AG08395 (cell line): ENCODE measurements at places on chromosomes 2 and 18.
A peak's percentile ranks its signal among the peaks of the same experiment; 100 is the strongest.

- DNase-seq = no peak
Observed at GRCh38 chr2:172753610-172754009, 18.0 kb downstream of the RAPGEF4 start.

- no peak for DNase-seq
Observed at GRCh38 chr2:144240656-144241339, 279.1 kb downstream of the ZEB2 start.

DNA sequence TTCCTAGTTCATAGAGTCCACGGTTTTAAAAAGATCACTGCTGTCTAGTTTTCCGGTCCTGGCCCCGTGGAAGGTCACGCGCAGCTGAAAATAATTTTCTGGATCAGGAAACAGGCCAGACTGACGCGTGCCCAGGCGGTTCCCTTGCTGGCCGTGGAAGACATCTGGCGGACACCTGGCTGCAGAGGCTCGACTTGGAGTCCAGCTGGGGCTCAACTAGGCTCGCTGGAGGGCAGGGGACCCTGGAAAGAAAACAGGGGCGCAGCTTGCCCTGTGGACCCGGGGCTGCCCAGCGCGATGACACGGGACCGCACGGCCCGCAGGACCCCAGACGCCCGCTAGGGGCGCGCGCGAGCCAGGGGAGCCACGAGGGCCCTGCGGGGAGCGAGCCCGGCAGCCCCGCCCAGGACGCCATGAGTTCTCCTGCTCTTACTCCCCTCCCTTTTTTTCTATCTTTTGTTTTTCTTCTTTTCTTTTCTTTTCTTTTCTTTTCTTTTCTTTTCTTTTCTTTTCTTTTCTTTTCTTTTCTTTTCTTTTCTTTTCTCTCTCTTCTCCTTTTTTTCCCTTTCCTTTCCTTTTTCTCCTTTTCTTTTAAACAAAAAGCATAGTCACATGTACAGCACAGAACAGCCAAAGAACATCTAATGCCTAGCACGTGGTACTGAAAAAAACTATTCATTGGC is 43.2 kb upstream of the UBE2F start:
- peak; percentile 93 for DNase-seq

DNA sequence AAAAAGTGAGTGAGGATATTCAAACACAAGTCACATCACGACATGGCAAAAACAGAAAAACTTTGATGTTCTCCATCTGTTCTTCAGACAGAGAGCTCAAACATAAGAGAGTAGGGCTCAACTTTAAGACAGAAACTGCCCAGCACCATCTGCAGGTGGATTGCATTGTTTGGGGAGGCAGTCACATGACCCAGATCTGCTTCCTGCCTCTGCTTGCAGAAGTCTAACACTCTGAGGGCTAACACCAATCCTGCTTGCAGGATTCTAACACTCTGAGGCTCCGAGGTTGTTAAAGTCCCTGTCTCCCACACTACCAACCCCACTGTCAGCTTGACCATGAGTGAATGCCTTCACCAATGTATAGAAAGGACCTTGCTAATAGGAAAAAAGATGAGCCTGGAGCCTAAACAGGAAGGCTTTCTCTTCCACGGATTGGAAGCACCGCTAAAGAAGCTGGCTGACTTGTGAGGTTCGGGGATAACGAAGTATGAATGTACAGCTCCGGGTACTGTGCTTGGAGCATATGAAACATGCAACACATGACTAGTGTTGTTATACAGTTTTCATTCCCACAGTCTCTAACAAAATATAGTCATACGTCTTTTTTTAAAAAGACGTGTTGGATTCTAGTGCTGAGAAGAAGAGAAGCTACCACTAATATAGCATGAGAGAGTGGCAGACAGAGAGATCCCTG is 176.6 kb upstream of the CREB1 start:
- no peak for DNase-seq

GRCh38 chr18:22378672-22379282 is 38.9 kb downstream of the CTAGE1 start:
- DNase-seq = peak; percentile 46

DNA sequence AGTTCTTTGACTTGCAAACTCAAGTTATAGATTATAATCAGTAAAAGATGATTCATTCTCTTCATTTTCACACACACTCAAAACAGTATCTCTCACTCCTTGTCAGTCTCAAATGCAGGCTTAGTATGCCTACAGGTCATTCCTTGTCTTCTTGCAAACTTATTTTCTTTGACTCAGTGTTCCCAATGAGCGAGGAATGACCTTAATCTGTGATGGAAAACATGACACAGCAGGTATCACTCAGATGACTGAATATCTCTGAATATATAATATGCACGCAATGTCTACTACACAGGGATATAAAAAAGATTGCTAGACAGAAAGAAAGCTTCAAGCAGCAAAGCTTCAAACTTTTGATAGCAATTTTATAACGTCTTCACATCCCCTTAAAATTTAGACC is 127.8 kb upstream of the RGPD4 start:
- no peak for DNase-seq

DNA sequence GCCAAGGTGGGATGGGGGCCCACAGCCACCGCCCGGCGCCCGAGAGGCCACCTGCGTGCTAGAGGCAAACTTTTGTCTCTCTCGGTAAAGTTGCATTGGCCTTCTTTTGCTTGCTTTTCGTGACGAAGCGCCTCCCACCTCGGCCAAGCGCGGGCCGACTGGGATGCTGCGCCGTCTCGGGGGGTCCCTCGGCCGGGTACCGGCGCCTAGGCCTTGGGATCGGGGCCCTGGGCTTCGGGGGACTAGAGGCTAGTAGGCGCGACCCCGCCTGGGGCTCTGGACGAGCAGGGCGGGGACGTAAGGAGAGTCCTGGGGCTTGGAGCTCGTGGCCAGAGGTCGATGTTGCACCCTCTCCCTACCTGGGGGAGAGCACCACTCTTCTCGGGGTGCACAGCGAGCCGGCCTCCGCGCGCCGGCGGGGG is 545 bp downstream of the GLI2 start:
- DNase-seq = no peak

DNA sequence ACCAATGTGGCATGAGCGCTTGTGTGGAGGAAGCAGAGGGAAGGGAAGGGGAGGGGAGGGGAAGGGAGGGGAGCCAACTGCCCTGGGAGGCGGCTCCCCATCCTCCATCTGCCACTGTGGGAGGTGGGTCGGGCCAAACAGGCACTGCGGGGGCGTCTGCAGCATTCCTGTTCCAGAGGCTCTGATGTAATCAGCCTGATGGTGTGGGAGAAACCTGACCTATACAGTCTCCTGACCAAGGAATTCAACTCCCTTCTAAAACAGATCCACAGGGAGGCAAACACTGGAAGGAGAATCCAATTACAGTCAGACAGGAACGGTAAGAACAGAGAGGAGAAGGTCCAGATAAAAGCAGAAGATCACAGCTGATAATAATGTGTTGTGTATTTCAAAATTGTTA is 88.8 kb downstream of the CD8B2 start:
- DNase-seq = no peak

GRCh38 chr2:118856978-118857676 is 9.7 kb upstream of the EN1 start:
- no peak for DNase-seq

GRCh38 chr2:159075727-159076126 is 107.3 kb downstream of the TANC1 start:
- DNase-seq = no peak

DNA sequence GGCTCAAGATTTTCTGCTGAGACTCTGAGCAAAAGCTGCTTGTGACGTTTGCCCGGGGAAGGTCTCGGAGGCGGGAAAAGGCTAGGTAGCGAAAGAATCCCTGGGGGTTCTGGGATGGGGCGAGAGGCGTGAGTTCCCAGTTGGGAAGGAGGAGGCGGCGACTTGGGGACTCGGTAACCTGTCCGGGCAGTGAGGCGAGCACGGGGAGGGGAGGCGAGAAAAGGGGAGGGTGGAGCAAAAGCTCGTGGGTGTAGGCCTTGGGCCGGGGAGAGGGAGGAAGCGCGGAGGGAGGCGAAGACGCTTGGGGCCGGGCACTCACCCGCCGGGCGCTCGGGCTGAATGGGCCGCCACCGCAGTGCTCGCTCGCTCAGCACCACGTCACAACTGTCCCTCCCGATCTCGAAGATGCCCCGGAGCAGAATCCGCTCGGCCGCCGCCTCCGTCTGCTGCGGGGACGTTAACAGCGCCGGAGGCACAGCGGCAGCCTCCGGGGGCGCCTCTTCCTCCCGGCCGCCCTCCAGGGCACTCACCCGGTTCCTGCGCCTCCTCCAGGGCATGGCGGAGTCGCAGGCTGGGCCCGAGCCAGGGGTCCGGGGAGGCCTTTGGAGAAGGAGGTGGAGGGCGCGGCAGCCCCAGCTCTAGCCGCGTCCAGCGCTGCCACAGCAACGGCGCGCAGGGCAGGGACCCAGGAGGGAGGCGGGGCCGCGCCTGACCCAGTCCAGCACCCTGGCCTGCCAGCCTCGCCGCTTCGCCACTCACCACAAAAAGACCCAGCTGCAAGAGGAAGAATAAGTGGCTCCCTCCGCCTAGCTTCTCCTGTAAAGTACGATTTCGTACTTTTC is at the start of gene CERKL:
Gene CERKL (minus strand): TSS at position 656 of the 842 bp plus-strand sequence. CDS start 99 bp downstream, at position 557.
- peak; percentile 48 for DNase-seq

GRCh38 chr18:11654736-11655605 is 34.1 kb upstream of the GNAL start:
- DNase-seq = peak; percentile 67

DNA sequence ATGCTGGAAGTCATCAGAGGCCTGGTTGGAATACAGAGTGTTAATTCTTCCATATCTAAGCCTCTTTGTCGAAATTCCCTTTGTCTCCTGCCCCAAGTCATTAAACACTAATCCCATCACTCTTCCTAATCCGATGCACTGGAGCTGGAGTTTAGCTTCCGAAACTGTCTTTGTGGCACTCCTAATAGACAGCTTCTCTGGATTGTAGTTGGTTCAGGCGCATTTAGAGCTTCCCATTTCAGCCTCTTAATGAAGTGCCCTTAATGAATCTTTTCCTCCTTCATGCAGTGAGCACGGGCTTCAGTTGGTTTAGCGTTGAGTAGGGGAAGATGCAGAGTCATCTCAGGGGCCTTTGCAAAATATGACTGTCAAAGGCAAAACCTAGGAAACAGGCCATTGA is 72.2 kb upstream of the MEIS1 start:
- DNase-seq = no peak

GRCh38 chr2:98691303-98691702 is 39.6 kb downstream of the MGAT4A start:
- DNase-seq = no peak

DNA sequence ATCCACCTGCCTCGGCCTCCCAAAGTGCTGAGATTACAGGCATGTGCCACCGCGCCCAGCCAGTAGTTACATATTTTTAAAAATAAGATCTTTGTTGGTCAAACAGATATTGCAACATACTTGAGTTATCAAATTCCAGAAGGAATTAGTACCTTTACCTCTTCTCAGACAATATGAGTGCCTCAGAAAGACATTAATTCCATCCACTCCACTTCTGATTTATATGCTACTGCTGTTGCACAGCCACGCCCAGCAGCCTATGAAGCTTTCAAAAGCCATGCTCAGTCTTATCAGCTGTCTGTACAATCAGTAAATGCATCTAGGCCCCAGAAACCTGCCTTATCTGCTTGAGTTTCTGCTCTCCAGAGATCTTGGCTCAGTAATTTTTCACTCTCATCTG is 47.8 kb downstream of the MEX3C start:
- no peak for DNase-seq

GRCh38 chr18:48009116-48009745 is 78.8 kb upstream of the SMAD2 start:
- DNase-seq = no peak

DNA sequence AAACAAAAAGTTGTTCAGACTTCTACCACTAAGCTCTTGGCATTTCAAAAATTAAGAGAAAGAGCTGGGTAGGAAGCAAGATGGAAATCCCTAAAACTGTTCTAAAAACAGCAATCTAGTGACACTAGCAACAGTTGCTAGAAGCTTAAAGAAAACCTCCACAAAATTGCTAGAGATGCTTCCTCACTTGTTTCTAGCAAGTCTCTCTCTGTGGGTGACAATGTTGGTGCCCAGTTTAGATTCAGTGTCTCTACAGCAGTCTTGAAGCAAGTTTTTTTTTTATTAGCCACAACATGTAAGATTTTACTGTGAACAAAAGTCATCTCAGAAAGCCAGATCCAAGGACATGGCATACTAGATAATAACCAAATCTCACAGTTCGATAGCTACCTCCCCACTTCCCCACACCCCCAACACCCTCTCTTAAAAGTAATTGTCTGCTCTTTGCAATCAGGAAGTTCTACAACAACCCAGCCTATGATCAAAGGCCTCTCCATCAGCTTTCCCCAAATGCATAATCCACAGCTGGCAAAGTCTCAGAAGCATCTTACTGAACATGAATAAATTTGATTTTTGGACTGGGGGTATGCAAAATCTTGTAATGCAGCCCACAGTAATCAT is 70.0 kb downstream of the ANKRD44 start:
- DNase-seq = no peak

DNA sequence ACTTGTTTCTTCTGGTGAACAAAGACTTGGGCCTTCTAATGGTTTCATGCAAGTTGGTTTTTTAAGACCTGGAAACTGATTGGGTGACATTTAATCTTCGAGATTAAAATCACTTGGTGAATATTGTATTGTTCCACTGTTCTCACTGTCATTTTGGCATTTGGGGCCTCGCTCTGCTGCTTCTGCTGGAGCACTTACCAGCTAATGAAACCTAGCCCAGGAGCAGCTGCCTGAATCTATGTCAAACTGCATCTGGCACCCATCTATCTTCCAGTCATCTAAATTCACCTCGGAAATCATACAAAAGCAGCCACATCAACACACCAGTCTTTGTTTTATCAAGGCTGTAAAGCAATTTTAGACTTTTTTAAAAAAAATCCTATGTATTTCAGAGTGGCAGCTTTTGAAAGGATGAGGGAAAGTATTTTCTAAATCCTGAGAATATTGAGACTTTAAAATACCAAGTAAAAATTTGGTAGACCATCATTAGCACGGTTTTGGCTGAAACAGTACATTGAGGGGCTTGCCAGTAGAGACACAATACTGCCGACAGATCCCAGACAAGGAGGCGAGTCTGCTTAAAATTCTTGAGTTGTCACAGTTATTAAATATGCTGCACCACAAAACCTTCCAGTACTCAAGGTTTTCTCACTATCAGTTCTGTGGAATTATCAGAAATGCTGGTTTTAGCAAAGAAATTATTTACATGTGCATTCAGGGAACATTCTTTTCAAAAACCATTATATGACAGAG is 26.1 kb upstream of the SERTAD2 start:
- DNase-seq = no peak

GRCh38 chr2:2320486-2321199 is 10.4 kb downstream of the MYT1L start:
- no peak for DNase-seq

GRCh38 chr2:45121236-45121927 is 112.1 kb upstream of the SIX2 start:
- no peak for DNase-seq

DNA sequence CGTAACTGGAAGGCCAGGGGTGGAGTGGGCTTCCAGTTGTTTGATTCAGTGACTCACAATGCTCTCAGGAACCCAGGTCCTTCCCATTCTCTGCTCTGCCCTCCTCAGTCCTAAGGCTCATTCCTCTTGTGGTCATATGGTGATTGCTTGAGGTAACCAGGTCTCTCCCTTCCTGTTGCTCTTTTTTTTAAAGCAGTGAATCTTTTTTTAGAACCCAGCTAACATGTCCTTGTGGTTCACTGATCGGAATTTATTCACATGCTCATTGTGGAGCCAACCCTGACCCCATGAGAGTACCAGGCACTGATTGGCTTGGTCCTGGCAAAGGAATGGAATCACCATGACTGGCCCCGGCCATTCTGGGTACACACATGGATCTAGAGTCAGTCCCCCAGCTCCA is 7.4 kb downstream of the THNSL2 start:
- DNase-seq = peak; percentile 8
